ENCODE measurements at places on chromosomes 3 and 15.
A peak's percentile ranks its signal among the peaks of the same experiment; 100 is the strongest.

- peak; percentile 58 for DNase-seq
These were observed 25.0 kb downstream of the SLC7A14 start for GRCh38 chr3:170560717-170561382.

DNA sequence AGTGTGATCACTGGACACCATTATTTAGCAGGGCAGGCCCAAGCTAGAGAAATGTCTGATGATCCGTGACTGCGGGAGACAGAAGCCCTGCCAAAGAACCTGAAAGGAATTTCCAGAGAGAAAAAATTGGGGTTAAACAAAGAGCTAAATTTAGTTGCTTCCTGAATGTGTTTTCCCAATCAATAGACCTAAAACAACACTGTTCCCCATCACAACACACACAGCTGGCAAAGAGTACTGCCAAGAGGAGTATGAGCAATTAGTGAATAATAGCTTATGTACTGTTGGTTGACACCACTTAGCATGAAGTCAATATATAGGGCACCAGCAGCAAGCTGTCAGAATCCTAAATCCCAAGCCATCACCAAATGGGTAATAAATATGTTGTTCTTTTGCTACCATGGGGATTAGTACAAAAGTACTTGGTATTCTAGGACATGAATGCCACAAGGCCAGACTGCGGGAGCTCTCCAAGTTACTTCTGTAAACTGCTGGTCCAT lies 35.7 kb downstream of the CLK3 start:
- no peak for DNase-seq

GRCh38 chr3:14869917-14870782 lies 51.4 kb downstream of the FGD5 start:
- no peak for DNase-seq

DNA sequence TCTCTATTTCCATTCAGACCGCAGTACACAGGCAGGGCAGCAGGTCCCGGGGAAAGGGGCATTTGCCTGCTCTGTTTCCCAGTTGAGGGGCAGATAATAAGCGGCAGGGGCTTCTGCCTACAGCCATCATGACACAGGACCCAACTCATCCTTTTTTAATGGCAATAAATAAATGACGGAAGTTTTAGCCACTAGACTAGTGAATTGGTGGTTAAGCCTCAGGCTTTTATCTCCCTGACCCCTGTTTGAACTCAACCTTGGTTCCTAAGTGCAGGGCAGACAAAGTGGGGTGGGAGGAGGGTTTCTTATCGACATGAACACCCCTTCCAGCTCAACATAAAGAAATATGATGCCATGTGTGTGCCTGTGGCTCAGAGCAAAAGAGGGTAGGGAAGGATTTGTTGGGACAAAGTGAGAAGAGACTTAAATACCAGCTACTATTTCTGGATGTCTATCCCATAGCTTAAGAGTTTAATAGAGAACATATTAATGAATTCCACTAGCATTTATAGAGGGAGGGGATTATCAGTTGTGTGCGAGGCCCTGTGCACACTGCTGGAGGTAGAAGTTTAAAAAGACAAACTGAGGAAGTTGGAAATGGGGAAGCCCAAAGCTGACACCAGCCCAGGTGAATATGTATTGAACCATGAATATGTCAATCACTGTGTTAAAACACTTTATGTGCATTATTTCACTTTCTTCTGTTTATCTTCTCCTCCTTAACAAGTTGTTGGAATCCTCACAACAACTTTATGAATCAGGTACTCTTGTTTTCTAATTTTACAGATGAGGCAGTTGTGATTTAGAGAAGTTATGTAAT lies 939.4 kb downstream of the MCTP2 start:
- no peak for DNase-seq

DNA sequence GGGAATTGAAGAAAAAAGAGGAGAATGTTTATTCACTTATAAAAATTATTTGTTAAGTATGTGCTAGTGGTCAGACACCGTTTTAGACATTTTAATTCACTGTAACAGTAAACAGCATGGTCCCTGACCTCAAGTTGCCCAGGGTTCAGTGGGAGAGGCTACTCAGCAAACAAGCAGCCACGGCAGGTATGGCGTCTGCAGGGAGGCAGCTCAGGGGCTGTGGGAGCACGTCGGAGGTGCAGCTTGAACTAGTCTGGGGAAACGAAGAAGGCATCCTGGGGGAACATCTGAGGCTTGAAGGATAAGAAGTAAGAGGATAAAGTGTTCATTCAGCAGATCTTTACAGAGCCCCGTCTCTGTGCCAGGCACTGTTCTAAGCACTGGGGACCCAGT lies 66.0 kb downstream of the CRTC3 start:
- DNase-seq = no peak

- no peak for DNase-seq
These were observed 736.0 kb upstream of the NR2F2 start for GRCh38 chr15:95594496-95594895.

DNA sequence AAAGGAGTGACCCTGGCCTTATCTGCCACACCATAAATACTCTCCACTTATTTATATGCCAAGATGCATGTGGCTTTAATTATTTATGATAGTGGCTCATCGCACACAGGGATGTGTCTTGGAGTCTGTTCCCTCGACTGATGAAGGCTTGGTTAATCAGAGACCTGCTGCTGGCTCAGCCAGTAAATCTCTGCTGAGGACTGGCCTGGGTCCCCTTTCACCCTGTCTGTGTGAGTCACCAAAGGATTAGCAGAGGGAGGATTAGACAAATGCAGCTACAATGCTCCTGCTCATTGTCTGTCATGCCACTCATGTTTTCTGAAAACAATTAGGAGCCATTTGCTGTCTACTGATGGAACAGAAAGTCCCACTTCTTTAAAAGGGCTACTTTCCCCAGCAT lies 226.8 kb downstream of the NTRK3 start:
- no peak for DNase-seq

- DNase-seq = no peak
These were observed 19.4 kb downstream of the CDCP1 start for GRCh38 chr3:45126730-45127129.

- no peak for DNase-seq
These were observed 149.9 kb upstream of the SLC2A2 start for GRCh38 chr3:171176244-171176933.

- DNase-seq = no peak
These were observed 50.1 kb downstream of the UBE2E2 start for GRCh38 chr3:23253214-23253613.

DNA sequence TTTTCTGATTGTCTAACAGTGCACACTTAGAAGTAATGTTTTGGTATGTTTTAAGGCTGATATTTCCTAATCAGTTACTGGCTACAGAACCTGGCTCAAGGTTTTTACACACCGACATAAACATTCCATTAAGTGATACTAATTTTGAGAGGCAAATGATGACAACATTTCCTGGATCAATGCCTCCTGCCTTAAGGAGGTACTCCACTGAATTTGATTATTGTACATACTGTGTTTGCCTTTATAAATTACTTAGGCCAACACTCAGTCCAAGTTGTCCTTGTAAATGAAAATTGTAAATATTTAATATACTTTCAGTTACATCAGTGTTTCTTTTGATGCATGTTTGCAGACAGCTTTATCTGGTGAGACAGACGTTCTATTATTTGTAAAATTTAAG lies 24.2 kb upstream of the LXN start:
- DNase-seq = no peak

DNA sequence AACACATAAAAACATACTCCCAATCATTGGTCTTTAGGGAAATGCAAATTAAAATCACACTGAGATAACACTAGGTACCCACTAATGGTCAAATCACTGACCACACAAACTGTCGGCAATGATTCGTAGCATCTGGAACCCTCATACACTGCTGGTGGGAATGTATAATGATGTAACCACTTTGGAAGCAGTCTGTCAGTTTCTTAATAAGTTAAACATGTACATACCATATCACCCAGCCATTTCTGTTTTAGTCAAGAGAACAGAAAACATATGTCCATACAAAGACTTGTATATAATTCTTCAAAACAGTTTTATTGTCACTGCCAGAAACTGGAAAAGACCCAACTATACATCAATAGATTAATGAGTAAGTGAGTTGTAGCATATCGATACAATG lies 63.3 kb upstream of the LRRC3B start:
- no peak for DNase-seq

DNA sequence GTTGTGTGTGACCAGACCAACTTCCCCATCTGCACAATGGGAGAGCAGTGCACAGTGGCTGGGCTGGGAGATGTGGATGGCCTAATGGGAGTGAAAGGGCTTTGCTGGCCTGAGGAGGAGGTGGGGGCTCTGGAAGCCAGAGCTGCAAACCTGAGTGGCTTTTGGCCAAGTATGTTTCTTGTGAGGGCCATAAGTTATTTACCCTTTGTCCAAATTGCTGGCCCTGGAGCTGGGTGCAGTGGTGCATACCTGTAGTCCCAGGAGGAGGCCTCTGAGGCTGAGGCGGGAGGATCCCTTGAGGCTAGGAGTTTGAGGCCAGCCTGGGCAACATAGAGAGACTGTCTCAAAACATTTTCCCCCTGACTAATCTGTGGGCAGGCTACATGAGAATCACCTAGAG lies 129.1 kb downstream of the WNT7A start:
- no peak for DNase-seq

DNA sequence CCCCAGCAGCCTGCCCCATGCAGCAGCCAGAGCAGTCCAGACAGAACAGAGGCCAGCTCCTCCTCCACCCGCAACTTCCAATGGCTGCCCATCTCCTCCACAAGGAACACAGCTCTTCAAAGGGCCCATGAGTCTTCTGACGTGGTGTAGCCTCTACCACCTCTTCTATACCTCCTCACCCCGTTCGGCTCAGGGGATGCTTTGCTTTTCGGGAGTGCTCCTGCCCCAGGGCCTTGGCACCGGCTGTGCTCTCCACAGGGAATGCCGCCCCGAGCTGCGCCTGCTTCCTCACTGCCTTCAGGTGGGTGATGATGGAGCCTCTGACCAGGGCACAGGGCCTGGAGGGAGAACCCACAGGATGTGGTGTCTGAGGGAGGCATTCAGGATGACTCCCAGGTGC lies 14.6 kb downstream of the DNAJB8 start:
- no peak for DNase-seq

DNA sequence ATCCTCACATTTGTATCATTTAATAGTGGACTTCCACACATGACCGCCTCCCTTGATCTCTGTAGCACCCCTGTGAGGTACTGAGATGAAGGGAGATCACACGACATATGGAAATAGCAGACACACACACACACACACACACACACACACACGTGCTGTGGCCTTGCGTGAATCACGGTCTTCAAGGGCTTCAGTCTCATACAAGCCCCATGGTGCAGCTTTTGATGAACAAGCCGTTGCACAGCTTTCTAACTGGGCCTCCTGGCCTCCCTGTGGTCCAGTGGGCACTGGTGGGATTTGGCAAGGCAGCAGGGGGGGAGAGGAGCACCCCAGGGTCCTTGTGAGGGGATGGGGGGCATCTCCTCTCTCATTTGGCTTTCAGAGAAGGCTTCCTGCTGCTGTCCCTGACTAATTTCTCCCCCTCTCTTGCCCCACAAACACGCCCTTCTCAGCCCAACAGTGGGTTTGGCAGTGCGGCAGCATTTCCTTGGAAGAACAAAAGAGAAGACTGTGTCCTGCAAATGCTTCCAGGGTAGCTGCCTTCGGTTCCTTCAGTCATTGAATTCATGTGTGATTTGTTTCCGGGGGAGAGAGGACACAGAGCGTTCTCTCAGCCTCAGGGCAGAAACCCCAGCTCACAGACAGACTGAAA lies 98.7 kb downstream of the SMAD6 start:
- DNase-seq = peak; percentile 4
